Naive thymus-derived CD4-positive, alpha-beta T cell (primary cell): ENCODE measurements at places on chromosomes 7 and 10.

DNA sequence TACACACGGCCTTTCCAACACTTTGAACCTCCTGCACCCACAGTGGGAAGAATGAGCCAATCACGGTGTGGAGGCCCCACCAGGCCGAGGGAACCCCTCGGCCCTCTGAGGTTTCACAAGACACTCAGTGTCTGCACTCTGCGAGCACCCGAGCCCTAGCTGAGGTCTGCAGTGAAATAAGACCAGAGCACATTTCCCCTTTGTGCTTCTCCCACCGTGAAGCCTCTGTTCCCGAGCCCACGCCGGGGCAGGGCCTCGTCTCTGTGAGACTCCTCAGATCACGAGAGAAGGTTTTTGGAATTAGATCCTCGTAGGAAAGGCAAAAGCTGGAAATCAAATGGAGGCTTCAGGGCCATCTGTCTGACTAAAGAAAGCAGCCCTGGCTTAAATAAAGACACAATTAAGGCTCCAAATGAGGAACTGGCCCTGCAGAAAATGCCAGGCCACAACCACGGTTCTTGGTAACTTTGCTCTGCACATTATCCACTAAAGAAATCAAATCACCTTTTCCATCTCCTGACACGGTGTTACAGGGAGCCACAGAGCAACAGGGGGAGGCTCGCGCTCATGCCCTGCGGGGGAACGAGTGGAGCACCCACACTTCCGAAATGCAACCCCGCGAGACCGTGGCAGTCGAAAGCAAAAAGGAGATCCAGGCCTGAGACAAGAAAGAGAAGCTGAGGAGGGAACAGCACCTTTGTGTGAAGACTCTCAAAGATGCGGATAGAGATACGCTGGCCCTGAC is 43.7 kb downstream of the FAM53B start:
- no peak for DNase-seq

GRCh38 chr10:19638182-19638895 is 177.9 kb upstream of the PLXDC2 start:
- no peak for DNase-seq

GRCh38 chr7:101922631-101923601 is 105.5 kb downstream of the CUX1 start:
- DNase-seq: no peak

GRCh38 chr7:121140790-121141189 is 152.3 kb downstream of the CPED1 start:
- DNase-seq: no peak

- DNase-seq: no peak
Measured at GRCh38 chr10:112723876-112724275, 226.2 kb upstream of the TCF7L2 start.

DNA sequence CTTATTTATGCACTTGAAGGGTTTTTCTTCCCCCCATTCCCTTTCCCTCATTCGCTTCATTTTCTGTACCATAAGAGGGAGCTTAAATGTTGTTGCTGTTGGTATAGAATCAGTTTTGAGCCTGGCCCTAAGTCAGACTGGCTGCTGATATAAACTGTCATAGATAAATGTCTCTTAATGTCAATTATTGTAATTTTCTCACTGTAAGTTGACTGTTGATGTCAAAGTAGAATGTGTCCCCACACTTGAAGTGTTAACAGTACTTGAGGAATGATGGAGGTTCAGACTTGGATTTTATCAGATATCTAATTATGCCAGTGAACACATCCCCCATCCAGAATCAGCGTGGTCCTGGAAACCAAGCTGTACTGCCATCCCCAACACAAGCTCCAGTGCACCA is 87.8 kb downstream of the PRR15 start:
- no peak for DNase-seq
